ENCODE measurements at places on chromosomes 7 and 10. TPM values are rescaled to one million over a fixed set of nuclear protein-coding genes. Genes with fewer than 3 reads are reported as not detected.

DNA sequence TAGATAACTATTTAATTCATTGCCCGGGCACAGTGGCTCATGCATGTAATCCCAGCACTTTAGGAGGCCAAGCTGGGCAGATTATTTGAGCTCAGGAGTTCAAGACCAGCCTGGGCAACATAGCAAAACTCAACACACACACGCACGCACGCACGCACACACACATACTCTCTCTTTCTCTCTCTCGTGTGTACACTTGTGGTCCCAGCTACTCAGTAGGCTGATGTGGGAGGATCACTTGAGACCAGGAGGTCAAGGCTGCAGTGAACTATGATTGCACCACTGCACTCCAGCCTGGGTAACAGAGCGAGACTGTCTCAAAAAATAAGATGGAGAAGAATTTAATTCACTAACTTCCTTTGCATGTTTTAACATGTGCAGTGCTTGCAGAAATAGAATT, 38.1 kb downstream of the PTPN12 start:
- no peak for DNase-seq

GRCh38 chr10:12844811-12845483, 156.6 kb downstream of the CCDC3 start:
- no peak for DNase-seq

LRRC18 gene
- not detected for total RNA-seq

GRCh38 chr10:86104156-86104555, 262.4 kb downstream of the GRID1 start:
- no peak for DNase-seq

- no peak for DNase-seq
Observed at GRCh38 chr7:156935250-156935649, 14.3 kb upstream of the NOM1 start.

DNA sequence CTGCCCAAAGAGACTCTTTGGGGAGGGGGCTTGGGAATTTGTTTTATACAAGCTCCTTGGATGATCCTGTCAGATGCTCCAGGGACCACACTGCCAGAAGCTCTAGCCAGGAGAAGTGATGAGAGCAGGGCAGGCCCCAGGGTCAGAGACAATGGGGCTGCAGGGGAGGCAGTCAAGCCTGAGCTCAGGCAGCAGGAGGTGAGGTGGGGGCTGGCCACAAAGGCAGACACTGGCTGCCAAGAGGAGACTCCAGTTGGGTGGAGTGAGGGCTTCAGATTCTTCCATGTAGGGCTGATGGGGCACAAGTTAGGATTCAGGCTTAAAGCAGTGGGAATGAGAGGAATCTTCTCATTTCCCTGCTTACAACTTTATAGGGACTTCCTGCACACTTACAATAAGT, 35.6 kb upstream of the LOXL4 start:
- DNase-seq, result no peak

- DNase-seq, result no peak
Observed at GRCh38 chr7:141600168-141601006, 49.2 kb downstream of the AGK start.

AKR1C1 gene
- total RNA-seq, result 176 TPM

DNA sequence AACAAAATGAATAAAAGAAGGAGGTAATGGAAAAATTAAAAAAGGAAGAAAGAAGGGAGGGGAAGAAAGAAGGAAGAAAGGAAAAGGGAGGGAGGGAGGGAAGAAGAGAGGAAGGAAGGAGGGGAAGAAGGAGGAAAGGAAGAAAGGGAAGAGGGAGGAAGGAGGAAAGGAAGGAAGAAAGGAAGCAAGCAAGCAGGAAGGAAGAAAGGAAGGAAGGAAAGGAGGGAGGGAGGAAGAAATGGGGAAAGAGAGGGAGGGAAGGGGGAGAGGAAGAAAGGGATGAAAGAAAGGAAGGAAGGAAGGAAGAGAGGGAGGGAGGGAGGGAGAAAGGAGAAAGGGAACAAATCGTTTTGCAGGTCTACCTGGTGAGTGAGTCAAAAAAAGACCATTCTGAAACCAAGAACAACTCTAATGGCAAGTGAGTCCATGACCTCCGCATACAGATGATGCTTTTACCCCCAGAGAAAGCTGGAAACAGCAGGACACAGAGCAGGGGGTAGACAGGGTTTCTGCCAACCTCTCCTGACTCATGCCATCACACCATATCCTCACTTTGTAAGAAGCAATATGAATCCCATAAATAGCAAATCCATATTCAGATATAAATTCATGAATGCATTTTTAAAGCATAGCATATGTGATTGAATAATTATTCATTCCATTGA, 1112.9 kb upstream of the AUTS2 start:
- DNase-seq, result no peak

GRCh38 chr7:128831994-128832879, 2.0 kb downstream of the FLNC start:
- DNase-seq, result peak; percentile 81

- DNase-seq, result no peak
Observed at GRCh38 chr7:46080595-46081159, 159.6 kb upstream of the IGFBP3 start.

DNA sequence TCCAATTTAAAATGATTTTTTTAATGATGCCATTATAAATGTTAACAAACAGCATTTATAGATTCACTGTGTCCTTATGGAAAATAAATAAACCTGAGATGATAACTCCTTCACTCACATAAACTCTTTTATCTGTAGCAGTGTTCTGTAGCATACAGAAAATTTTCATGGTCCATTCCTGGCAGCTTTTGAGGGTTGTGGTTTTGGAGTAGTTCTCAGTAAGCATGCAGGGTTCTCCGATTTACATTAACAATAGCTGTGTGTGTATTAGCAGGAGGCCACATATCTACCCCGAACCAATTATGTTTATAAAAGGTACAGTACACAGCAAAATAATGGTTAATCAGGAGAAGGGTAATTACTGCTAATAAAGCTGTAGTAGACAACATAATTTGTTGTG, 162.7 kb downstream of the CDCA7L start:
- DNase-seq, result no peak

GRCh38 chr7:70913924-70914323, 218.0 kb upstream of the GALNT17 start:
- DNase-seq, result no peak

DNA sequence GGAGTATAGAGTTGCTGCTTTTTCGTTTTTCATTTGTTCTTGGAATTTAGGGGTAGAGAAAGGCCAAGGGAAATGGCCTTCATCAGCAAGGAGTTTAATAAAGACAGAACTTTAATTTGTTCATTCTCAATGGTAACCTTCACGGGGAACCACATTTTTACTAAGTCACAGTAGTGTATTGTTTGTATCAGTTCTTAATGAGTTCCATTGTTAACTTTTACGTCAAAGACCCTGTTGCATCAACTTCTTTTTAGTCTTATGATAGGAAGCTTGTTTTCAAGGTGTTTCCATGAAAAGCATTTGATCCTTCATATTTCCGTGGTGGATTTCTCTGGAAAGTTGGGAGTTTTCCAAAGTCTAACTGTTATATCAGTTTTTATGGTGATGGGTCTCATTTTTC, 169.9 kb downstream of the CREB5 start:
- no peak for DNase-seq

- DNase-seq, result no peak
Observed at GRCh38 chr10:104103956-104104355, 18.0 kb upstream of the SFR1 start.

GRCh38 chr7:30224511-30225062, 59.8 kb upstream of the ZNRF2 start:
- DNase-seq, result no peak

Data from right cardiac atrium (tissue), 5 donors.